OCI-M1 (cell line): ENCODE measurements at places on chromosomes 7 and 10.
A peak's percentile ranks its signal among the peaks of the same experiment; 100 is the strongest.

GRCh38 chr10:95336702-95337101 is 45.9 kb upstream of the PDLIM1 start:
- no peak for DNase-seq

- no peak for DNase-seq
Observed at GRCh38 chr7:12004581-12004980, 172.6 kb upstream of the THSD7A start.

- no peak for DNase-seq
Observed at GRCh38 chr7:151689196-151689971, 169.7 kb upstream of the RHEB start.

DNA sequence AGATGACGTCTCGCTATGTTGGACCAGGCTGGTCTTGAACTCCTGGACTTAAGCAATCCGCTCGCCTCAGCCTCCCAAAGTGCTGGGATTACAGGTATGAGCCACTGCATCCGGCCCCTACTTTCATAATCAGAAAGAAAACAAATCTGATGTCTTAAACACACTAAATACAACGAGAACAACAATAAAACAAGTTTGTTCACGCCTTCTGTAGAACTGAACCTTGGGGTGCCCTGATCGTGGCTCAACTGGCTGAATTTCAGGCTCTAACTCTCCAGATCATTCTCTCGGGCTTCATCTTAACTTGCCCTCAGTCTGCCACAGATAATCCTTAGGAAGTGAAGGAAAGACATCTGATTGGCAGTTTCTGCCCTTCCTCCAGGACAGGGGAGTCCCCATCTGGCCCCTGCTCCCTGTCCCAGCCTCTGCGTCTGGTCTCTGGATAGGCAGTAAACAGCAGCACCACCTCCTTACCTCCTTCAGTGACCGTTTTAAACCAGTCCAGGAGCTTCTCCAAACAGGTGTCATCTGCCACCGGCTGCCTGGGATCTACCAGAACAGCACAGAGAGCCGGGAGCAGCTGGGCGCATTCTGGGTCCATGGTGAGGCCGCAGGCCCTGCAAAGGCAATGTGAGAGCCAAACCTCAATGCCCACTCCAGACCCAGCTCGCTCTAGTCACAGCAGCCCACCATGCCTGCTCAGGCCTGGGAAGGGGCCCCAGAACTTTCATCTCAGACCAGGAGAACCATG is 1.3 kb downstream of the BRAT1 start:
- no peak for DNase-seq

DNA sequence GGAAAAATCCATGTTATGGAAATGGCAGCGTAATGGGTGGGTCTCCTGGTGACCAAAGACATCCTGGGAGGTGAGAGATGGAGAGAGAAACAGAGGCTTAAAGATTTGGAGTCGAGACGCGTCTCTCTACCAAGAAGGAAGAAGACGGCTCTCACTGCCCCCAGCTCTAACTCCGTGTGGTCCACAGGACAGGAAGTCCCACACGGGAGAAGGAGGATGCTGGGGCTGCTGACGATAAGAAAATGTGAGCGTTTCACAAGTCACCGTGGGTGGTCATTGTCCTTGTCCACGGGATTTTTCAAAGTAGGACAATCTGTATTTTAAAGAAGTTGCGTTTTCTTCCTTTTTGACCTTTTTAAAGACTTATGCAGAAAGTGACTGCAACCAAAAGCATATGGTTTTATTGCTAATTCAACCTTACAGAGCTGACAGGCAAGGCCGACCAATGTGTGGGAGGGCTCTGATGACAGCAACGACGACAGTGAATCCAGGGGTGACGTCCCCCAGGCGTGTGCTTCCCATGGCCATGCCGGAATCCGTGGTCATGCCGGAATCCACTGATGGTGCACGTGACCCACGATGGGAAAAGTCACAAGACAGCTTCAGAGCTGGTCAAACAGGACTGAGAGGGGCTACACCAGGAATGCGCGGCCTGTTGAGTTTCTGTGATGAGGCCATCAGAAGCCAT is 341.2 kb downstream of the PTPRN2 start:
- DNase-seq, result no peak

- peak; percentile 24 for DNase-seq
Observed at GRCh38 chr7:123916240-123916724, 8.8 kb upstream of the SPAM1 start.
